ENCODE measurements at places on chromosomes 11 and 22.
A peak's percentile ranks its signal among the peaks of the same experiment; 100 is the strongest.

- no peak for ATAC-seq
Measured at GRCh38 chr11:130582981-130583380, 134.5 kb downstream of the ADAMTS15 start.

- no peak for ATAC-seq
Measured at GRCh38 chr11:74844072-74844471, 95.4 kb downstream of the RNF169 start.

DNA sequence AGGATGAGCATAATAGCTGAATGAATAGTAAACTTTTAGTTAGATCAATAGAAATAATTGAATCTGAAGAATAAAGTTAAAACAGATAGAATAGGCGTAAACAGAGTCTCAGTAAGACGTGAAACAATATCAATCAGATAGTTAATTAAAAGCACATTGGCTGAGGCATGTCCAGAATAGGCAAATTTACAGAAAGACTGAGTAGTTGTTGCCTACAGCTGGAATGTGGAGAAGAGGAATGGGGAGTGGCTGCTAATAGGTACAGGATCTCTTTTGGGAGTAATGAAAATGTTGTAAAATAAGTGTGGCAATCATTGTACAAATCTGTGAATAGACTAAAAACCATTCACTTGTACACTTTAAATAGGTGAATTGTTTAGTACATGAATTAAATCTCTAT lies 36.3 kb upstream of the ME3 start:
- ATAC-seq, result no peak

DNA sequence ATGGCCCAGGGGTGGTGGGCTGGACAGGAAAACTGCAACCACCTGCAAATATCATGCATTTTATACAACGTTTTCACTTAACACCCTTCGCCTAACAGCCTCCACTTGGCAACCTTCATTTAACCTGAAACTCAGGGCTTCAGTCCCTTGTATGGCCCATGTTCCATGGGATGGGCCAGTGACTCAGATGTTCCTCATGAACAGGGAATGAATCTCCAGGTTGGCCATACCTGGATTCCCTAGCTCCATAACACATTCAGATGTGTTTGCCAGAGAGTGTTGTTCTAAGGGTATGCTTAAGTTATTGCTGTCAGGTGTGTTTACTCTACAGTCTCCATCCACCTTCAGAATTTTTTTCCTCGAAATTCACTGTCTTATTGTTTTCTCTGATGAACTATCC lies 316.9 kb downstream of the JRKL start:
- peak; percentile 24 for ATAC-seq
